ENCODE measurements at places on chromosomes 4 and X.

GRCh38 chrX:103716962-103717361 is 6.3 kb downstream of the TMEM31 start:
- no peak for DNase-seq

GRCh38 chr4:4763822-4764557 is 95.5 kb upstream of the MSX1 start:
- no peak for DNase-seq

DNA sequence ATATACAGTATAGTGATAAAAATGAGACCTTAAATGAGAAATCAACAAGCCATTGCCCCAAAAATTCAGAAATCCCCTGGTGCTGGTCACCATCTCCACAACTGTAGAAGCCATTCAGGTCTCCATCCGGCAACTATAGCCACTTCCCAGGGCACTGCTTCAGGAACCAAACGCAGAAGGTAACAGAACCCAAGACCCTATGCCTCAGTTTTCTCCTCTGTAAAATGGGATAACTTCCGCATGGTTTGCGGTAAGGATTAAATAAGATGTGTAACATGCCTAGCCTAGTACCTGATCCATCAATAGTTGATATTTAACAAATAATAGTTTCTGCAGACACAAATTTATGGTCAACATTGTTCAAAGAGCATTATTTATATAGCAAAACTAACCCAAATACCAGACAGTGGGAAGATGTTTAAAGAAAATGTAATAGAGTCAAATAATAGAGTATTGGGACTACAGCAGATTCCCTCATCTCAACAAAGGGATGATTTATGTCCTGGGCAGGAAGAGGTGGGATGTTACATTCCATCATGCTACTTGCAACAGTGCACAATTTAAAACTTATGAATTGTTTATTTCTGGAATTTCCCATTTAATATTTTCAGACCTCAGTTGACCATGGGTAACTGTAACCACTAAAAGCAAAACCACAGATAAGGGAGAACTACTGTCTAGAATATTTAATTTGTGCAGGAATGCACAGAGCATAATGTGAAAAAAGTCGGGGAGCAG is 30.0 kb downstream of the IRF2 start:
- no peak for DNase-seq

DNA sequence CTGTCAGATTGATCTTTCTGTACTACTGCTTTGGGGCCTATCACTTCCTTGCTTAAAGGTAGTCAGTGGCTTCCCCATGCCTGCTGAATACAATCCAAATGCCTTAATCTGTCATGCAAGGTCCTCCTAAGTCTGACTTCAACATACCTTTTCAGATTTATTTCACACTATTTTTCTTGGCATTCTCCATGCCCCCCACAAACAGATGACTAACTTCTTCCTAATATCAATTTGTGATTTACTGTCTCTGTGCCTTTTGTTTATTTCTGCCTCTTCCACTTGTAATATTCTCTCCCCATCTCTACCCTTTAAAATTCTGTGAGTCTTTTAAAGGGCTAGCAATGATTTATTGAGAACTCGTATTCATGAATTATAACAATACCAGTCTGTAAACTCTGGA is 41.8 kb downstream of the OCRL start:
- DNase-seq, result no peak

DNA sequence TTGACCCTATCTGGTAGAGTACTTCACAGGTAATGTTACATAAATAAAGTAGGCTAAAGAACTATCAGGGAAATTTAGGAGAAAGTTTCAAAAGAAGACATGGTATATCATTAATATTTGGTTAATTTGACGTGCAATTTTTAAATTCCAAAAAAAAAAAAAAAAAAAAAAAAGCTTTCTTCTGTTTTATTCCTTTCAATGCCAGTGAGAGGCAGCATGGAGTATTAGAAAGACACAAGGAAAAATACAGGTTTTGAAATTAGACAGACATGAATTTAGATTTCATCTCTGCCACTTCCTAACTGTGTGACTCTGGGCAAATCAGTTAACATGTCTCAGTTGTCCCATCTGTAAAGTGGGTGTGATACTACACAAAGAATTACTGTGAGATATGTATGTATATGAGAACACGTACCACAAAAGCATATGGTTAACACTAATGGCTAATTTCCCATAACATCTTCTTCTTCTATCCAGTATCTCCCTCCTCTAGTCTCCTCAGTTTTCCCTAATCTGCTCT is 132.5 kb downstream of the GPC3 start:
- DNase-seq, result no peak

DNA sequence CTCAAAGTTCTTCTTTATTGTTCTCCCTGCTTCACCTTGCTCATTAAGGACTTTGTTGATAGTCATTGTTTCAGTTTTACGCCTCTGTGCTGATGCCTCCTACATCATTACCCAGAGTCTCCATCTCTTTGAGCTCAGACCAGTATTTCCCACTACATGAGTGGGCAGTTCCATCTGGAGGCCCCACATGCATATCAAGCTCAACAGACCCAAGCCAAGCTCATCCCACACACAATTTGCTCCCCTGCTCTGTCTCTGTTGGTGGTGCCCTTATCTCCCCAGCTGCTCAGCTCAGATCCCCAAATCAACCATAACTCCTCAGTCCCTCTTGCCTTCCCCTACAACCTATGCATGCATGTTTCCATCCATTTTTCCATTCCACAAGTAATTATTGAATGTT is 85.1 kb upstream of the EFNB1 start:
- no peak for DNase-seq

- no peak for DNase-seq
These were observed 233.9 kb upstream of the EDA2R start for GRCh38 chrX:66872771-66873170.

- no peak for DNase-seq
These were observed 28.9 kb downstream of the AFF1 start for GRCh38 chr4:86963697-86964096.

DNA sequence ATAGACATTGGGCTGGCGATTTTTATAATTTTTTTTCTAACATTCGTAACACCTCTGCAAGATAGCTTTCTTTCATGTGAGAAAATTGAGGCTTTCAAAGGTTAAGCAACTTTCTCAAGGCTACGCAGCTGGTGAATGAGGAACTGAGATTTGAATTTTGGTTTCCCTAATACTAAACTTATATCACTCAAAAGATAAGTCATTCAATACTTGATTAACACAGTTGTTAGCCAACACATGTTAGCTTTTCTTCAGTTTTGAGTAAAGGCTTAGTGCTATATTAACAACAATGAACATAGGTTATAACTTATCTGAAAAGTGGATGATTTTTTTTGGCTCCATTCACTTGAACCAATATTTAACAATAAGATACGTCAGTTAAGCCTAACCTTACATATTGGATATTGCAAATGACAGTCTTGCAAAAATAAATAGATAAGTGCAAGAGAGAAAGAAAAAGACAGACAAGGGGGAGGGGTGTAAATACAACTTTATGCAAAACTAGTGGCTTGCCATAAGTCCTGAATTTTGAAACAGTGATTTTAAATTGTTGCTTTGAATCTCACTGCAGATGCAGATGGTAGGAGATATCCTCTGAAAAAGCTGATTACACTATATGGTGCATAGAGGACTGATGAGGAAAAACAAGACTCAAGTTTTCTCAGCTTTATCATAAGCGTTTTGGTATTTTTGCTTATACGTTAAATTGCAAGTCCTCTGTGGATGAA is 11.1 kb upstream of the GPM6A start:
- DNase-seq, result no peak

- DNase-seq, result no peak
These were observed 138.9 kb upstream of the SMIM31 start for GRCh38 chr4:164614999-164615398.

GRCh38 chr4:78441756-78442155 is 109.8 kb upstream of the ANXA3 start:
- DNase-seq, result no peak

GRCh38 chrX:39439906-39440798 is 638.9 kb downstream of the MID1IP1 start:
- no peak for DNase-seq

- DNase-seq, result no peak
These were observed 145.9 kb downstream of the PPP3CA start for GRCh38 chr4:101201421-101201820.

DNA sequence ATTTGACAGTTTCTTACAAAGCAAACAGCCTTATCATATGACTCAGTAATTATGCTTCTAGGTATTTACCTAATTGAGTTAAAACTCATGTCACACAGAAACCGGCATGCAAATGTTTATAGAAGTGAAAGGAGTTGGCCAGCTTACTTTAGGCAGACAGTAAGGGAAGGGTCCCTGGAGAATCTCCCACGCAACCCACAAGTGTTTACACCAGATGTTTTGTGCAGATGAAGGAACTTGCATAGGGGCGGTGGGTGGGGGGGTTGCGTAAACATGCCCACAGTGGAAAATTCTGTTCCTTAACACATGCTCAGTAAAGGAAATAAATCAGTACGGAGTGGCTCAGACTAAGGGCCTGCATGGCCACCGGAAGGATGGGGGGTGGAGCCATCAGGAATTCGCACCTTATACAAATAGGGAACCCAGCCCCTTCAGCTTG is 330.5 kb upstream of the AADAT start:
- no peak for DNase-seq

GRCh38 chrX:12981880-12982279 is 7.0 kb downstream of the TMSB4X start:
- no peak for DNase-seq

DNA sequence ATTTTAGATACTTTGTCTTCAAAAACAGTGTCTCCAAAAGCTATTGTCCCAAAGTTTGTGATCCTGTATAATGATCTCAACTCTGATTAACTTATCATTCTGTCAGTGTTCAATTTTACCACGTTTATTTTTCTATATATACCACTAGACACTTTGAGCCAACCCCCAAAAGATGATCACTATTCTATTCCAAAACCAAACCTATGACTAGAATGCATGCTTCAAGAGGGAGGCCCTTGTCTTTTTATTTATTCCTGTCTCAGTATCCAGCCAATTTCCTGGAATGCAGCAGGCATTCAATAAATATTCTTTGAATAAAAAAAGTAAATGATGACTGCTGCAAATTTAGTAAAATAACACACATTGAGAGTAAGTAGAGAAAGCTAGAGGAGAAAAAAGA is 275.6 kb downstream of the LDB2 start:
- no peak for DNase-seq

DNA sequence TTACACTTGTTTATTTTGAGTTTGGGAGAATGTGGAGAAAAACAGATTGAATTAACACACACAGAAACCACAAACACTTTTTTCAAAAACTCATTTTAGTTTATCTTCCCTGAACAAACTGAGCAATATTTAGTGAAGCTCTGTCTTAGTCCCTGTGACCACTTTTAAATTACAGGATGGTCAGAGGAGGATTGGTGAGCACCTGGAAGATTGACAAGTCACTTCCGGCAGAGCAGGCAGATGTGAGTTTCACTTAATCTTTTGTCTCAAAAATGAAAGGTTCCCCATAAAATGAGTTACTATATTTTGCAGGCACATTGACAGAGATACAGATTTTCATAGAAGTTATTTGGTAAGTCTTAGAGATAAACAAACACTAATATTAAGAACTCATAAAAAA is 970.1 kb downstream of the ADGRL3 start:
- no peak for DNase-seq

- no peak for DNase-seq
These were observed 199.5 kb upstream of the ZCCHC13 start for GRCh38 chrX:74104356-74105015.

DNA sequence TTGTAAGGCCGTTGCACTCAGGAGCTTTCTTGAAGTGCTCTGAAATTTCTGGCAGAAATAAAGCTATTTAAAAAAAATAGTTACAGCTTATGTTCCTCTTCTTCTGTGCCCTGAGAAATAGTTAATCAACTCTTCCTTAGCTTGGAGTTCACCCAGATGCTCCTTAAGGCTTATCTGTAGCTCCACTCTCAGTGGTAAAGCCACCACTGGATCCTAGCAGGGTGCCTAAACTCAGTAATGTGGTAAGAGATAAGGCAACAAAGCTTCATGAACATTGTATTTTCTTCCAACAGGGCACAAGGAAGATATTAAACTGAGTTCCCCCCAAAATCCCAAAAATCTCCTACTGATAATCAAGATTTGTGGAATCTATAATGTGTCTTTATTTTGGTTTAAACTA is 299.5 kb downstream of the MAPK10 start:
- DNase-seq, result no peak

DNA sequence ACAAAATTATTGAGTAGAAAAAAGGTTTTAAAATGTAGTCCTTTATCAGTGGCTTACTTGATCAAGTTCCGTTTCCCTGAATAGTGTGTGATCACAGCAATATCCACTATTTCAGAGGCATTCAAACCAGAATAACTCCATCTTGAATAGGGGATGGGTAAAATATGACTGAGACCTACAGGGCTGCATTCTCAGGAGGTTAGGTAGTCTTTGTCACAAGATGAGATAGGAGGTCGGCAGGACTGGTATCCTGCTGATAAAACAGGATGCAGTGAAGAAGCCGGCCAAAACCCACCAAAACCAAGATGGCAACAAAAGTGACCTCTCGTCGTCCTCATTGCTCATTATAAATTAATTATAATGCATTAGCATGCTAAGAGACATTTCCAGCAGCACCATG is 24.7 kb downstream of the TSPAN6 start:
- no peak for DNase-seq

DNA sequence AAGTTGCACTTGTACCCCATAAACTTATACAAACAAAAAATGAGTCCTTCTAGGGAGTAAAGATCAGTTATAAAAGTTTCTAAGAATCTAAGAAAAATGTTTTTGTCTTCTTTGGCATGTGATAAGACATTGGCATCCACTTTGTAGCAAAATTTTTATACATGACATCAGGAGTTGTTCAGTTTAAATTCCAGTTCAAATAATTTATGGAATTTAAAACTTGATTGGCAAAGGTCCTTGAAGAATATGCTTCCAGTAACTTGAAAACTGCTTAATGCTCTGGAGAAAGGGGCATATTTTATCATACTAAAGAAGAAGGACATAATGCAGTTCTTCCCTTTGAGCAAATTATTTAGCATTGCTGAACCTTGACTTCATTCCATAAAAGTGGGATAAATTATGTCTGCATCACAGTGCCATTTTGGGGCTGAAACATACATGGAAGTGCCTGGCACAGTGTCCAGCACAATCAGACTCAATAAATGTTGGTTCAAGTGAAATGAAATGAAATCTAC is 163.3 kb upstream of the IL15 start:
- DNase-seq, result no peak

GRCh38 chrX:104195013-104195412 is 28.8 kb downstream of the FAM199X start:
- no peak for DNase-seq

DNA sequence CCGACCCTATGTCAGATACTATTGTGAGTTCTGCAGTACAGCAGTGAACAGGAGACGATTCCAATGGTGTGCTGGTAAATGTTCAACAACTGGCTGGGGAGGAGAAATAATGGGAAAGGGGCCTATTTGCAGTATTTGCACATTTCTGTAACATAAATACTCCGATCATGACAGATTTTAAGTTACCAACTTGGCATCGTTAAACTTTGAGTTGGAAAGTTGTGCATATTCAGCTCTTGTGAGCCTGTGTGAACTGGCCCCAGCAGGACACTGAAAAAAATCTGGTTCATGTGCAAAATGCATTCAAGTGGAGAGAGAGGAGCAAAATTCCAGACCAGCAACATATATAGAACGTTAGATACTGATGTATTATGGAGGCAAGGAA is 175.0 kb downstream of the MAPK10 start:
- DNase-seq, result no peak

- DNase-seq, result no peak
These were observed 67.1 kb downstream of the PPP2R2C start for GRCh38 chr4:6405397-6405706.

- DNase-seq, result no peak
These were observed 38.6 kb downstream of the MAGEB17 start for GRCh38 chrX:16205840-16206239.
